Activated effector memory CD4-positive, alpha-beta T cell treated with anti-CD3 and anti-CD28 coated beads, Interleukin-2, amount 50 U/mL, for 16 hours (primary cell): ENCODE measurements at places on chromosomes 3 and 15.

DNA sequence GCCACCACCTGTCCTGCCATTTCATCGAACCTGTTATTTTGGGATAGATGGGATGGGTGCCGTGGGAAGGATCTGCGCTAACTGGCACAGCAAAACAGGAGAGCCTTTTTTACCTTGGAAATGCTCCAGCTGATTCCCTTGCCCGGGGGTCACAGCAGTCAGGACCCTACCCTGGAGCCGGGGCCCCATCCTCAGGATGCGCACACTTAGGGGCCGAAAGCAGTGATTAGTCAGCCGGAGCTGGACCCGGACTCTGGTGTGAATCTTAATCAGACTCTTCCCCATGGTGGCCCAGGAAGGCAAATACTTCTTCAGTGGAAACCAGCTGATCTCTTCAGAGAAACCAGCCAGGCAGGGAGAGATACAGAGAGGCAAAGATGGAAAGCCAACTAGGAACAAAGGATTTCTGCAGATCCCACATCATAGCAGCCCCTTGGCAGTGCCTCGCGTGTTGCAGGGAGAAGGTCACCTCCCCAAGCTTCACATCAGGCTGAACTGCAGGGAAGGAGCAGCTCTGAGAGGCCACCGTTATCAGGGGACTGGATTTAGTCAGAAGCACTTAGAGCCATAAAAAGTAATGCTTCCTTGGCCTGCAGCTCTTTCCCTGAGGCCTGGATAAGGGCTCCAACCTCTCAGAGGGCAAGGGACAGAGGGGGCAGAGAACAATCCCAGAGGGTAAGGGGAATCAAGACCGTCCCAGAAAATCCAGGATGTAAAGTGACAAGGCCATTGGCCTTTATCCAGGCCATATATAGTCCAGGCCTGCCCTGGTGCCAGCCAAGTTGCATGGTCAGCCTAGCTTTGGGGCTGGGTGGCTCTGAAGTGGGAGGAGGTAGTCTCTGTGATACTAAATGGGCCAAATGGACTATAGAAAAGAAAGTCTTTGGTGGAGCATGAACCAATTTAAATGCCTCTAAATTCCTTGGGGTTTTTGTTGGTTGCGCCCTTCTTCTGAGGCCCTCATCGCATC, 52.9 kb downstream of the WDR76 start:
- no peak for DNase-seq

DNA sequence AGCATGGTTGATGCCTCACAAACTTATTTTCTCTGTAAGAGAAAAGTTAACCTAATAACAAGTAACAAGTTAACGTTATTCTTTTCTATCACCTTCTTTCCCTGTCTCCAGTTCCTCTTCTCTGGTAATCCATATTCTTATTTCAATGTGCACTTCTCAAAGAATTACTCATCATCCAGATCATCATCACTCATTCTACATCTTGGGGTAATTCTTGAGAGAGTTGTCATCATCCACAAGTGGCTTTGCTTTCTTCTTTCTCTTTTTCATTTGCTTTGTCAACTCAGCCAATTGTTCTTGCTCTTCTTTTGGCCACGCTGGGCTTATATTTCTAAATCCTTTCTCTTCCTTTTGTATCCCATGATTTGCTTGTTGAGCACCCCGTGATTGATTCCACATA, 20.8 kb upstream of the RNF111 start:
- DNase-seq: no peak

- DNase-seq: no peak
These were observed 31.5 kb upstream of the TAFA4 start for GRCh38 chr3:68963891-68964290.

DNA sequence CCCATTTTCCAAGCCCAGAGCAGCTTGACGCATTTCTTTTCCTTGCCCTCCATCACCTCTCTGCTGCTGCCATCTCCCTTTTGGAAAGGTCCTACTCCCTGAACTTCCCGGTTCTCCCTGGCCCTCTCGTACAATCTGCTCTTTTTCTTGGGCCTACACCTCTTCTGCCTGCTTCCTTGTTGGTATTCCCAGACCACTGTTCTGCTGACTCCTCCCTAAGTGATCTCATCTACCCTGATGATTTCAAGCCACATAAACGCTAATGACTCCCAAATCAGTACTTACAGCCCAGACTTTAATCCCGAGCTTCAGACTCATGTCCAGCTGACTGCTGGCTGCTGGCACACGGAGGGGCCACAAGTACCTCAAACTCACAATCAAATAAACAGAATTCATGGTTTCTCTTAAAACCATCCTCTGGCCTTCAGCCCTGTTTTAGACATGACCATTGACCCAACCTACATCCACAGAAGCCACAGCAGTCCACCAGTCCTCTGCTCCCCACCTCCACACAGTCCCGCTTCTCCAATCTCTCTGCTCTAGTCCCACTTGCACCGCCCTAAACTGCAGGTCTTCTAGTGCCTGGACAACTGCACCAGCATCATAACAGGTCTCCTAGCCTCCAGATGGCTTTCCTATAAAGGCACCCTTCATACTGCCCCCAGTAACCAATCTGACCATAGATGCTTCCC, 57.6 kb downstream of the AAGAB start:
- no peak for DNase-seq

DNA sequence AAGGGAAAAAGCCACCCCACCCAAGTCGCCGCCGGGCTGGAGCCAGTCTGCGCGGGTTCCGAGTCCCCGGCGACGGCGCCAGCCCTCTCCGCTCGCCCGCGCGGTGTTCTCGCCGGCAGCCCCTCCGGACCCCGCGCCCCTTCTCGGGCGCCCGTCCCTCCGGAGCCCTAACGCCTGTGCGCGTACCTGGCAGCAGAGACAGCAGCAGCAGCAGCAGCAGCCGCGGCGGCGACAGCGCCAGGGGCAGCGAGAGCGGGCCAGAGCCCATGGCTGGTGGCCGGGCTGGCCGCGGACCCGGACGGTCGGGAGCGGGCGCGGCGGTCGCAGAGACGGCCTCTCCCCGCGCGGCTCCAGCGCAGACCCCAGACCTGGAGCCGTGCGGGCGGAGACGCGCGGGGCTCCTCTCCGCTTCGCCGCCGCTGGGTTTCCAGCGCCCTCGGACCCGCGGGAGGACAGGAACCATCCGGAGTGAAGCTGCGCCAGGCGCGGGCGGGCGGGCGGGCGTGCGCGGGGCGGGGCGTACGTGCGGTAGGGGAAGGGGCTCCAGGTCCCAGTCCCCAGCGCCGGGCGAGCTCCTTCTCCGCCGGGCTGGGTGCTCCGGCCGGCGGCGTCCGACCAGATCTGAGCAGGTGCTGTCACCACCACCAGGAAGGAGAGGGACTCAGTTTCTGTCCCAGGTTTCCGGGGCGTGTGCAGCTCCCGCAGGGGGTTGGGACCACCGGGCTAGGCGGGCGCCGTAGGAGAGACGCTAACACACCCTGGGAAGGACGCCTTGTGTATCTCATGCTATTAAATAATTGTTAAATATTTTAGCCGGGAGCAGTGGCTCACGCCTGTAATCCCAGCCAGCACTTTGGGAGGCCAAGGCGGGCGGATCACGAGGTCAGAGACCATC, at the start of gene CHRNA3:
CHRNA3 (minus strand) TSS at position 470 of the 895 bp plus-strand sequence; CDS start at position 268, 202 bp downstream.
- no peak for DNase-seq

DNA sequence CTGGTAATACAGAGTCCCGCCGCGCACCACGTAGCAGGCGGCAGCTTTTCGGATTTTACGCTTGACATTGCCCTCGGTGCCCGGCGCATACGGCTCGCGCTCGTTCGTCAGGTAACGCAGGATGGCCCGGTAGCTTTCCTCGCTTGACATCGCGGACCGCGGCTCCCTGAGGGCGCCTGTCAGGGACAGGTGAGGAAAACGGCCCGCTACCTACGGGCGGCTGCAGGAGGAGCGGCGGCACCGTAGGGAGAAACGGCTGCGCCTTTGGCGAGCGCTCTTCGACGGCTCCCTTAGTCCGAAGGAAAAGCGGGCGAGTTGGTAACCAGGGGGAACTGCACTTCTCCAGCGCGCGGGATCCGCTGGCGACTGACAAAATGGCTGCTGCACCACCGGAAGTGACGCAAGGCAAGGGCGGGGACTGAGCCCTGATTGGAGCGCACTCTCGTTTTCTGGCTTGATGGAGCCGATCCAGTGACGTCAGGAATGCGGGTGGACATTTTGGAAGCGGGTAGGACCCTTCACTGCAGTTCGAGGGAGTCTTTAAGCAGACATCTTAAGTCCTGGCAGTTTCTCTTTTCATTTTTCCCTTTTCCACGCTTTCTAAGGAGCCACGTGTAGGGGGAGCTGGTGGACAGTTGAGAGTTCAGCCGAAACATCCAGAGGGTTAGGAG, at the start of gene ZBTB11:
ZBTB11 (minus strand) TSS at position 368 of the 671 bp plus-strand sequence; CDS start at position 150, 218 bp downstream.
- DNase-seq: peak; percentile 100

DNA sequence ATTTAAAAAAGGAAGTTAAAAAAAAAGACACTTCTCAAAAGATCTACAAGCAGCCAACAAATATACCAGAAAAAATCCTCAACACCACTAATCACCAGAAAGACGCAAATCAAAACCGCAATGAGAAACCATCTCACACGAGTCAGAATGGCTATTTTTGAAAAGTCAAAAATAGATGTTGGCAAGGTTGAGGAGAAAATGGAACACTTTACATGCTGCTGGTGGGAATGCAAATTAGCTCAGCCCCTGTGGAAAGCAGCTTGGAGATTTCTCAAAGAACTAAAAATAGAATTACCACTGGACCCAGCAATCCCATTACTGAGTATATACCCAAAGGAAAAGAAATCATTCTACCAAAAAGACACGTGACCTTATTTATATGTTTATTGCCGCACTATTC, 574.7 kb upstream of the ADAMTS9 start:
- DNase-seq: no peak

- DNase-seq: no peak
These were observed 149.7 kb upstream of the ATP2B2 start for GRCh38 chr3:10655105-10655504.

DNA sequence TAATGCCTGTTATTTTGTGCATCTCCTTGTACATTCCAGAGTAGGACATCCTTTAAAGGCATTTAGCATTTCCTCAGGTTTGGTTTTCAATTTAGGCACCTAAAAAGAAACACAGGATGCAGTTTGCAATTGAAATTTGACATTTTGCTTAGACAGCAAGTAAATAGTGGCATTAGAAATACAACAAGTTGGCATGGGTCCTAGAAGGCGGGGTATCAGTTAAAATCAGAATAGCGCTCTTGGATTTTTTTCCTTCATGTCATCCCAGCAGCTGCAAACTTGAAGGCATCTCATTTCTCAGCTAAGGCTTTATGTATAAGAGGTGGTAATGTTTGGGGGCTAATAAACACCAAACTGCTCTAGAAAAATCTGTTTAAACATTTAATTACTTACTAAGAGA, 47.5 kb upstream of the SKOR1 start:
- no peak for DNase-seq

DNA sequence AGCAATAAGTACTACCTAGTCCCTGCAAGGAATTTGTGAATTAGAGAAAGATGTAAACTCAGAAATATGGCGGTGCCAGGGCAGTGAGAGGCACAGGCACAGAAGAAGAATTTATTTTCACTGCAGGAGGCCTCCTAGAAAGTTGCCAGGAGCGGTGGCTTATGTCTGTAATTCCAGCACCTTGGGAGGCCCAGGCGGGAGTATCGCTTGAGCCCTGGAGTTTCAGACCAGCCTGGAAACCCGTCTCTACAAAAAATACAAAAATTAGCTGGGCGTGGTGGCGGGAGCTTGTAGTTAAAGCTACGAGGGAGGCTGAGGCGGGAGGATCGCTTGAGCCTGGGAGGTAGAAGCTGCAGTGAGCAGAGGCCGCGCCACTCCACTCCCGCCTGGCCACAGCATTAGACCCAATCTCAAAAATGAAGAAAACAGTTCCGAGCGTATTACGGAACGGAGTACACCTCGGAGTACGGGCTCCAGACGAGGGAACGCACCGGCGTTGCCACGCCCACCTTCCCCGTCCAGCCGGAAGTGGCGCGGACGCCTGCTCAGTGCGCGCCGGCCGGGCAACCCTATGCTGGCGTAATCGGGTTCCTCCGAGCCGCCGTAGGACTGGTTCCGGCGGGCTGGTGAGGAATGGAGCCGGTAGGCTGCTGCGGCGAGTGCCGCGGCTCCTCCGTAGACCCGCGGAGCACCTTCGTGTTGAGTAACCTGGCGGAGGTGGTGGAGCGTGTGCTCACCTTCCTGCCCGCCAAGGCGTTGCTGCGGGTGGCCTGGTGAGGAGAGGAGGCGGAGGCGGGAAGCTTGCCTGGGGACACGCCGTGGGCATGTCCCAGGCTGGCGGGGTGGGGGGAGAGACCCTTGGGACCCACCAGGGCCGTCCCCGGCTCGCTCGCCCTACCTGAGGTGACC, at the start of gene FBXO22:
FBXO22 (plus strand) TSS at position 548 of the 909 bp plus-strand sequence; CDS start at position 634, 86 bp downstream.
- peak; percentile 96 for DNase-seq

- DNase-seq: no peak
These were observed 57.3 kb downstream of the ROPN1B start for GRCh38 chr3:126026277-126026751.

GRCh38 chr15:68734881-68735280, 85.8 kb downstream of the ANP32A start:
- no peak for DNase-seq

DNA sequence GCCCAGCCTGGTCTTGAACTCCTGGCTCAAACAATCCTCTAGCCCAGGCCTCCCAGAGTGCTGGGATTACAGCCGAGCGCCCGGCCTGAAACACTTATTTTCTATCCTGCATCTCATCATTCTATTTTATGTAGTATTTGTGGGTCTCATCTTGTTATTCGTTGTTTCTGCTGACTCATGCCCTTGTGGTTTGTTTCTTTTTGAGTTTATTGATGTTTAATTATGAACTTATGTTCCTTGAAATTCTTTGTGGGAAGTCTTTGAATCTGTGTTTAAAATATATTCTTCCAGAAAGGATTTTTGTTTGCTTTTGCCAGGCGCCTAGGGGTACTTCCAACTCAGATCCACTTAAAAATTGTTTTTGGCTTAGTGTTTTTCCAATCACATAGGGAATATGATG, 78.3 kb upstream of the C15orf39 start:
- DNase-seq: no peak

GRCh38 chr3:177348974-177349373, 151.7 kb upstream of the TBL1XR1 start:
- no peak for DNase-seq

GRCh38 chr15:101437209-101437608, 52.3 kb downstream of the PCSK6 start:
- no peak for DNase-seq

DNA sequence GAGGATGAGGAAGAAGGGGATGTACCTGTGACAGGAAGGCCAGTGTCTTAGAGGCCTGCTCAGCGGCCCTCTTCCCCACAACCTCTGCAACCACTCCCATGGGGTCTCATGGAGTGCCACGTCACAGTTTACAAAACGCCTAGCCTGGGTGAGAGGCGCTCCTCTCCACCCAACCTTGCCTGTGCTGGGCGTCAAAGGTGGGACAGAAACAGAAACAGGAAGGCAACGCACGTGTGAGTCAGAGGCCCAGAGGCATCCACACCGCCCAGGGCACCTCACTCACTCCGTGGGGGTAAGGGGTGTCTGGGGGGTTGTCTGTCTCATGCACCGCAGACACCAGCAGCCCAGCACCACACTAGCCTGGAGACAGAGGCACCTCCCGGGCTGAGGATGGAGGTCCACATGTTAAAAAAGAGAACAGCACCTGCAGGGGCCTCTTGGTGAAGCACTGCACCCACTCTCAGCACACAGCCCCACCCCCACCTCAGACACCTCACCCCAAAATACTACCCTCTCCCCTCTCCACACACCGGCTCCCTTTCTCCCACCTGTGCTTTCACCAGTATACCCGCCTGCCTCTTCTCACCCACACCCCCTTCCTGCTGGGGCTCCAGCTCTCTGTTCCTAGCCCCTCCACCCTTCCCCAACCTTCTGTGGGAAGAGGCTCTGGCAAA, 4.7 kb upstream of the CALML4 start:
- DNase-seq: peak; percentile 71

GRCh38 chr3:44248152-44248551, 6.5 kb downstream of the TOPAZ1 start:
- DNase-seq: no peak

GRCh38 chr3:53163444-53164387, 2.7 kb downstream of the PRKCD start:
- no peak for DNase-seq
